ENCODE measurements at places on chromosomes 2 and 18.

DNA sequence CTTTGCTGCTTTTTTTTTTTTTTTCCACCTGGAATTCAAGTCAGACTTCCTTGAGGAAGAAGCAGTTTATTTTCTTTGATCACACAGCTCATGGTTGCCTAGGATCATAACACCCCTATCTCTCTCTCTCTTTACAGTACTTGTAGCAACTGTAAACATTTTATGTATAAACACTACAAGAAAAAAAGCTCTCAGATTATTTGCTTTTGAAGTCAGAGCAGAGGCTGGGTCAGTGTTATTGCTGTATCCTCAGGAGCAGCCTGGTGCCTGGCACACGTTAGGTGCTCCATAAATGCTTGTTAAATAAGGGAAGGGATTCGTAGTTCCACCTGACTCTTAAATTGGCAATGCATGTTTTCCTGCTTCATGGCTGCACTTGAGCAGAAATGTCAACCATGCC, 221.2 kb downstream of the TGIF1 start:
- DNase-seq, result no peak

DNA sequence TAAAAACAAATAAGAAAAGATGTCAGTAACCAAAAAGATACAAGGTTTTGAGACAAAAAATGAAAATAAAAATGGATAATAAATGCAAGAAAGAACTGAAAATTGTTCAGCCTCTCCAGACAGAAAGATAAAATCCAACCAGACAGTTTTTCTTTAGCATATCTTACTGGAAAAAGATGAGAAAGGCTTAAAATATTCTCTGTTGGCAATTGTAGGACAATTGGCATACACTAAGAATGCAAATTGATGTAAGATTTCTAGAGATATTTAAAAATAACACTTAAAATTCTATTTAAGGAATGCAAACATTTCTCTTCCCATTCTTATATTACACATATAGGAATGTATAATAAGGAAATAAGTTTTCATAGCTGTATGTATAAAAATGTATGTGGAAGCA, 590.6 kb downstream of the DSC3 start:
- no peak for DNase-seq

DNA sequence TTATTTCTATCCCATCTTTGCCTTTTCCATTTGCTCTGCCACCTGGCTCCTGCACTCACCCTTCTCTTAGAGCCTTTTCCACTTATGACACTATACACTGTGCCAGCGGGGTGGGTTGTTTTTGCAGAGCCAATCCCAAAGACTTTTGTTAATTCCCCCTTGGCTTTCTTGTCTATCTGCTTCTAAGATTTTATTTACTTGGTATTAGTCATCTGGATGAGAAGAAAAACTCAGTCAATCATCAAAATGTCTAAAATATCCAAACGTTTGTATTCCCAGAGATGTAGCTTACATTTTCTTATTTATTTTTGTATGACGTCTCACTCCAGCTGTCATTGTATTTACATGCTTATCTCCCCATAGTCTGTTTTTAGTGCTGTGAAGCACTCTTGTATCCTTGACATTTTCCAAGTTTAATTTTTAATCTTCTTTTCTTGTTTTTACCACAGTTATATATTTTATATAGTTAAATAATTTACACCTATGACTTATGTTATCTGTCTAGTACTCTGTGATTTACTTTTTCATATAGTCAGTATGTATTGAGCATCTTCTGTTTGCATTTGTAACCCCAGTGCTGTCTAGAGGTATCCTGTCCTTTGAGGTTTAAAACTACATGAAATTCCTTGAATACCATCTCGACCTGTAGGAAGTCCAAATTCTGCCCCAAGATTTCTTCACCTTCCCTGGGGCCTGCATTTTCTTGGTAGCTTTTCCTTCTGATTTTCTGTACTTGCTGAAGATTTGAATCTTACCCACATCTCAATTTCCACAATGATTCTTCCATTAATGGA, 55.1 kb downstream of the COL4A3 start:
- DNase-seq, result no peak

- peak; percentile 13 for DNase-seq
Observed at GRCh38 chr2:11582862-11583752, 49.3 kb downstream of the GREB1 start.

Data from DMS 273 treated with DMSO at 0.1 percent for 48 hours (cell line).